ENCODE measurements at places on chromosomes 3 and 15.

GRCh38 chr3:42066516-42067181 lies 24.5 kb upstream of the TRAK1 start:
- DNase-seq: no peak

- DNase-seq: no peak
Measured at GRCh38 chr3:124837730-124838186, 49.4 kb downstream of the ITGB5 start.

GRCh38 chr3:194215392-194215791 lies 79.4 kb downstream of the HES1 start:
- DNase-seq: no peak

DNA sequence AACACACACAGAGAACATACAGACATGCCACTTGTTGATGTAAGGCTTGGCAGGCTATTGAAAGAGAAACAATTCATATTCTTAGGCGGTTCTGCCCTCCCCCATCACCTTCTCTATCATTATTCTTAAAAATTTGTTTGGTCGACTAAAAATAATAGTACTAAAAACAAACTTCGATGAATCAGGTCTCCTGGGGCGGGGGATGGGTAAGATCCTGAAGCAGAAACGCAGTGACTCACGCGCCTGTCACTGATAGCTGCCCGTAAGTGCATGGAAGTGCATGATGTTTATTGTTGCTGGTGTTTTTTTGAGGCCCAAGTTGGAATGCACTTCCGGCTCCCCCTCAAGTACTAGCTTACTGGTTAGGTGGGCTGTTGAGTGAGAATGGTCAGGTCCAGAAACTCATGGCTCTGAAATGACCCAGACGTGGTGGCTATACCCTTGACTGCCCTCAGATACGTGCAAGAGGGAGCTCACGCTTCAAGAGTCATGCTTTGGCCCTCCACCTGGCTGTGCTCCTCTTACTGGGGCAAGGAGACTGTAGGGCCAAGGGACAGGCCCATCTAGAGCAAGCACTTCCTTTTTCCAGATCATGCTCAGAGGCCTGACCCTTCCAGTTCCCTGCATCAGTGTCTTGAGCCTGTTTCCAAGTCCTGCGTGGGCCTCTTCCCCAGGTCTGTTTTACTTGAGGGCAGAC lies 10.9 kb downstream of the SMAD3 start:
- no peak for DNase-seq

DNA sequence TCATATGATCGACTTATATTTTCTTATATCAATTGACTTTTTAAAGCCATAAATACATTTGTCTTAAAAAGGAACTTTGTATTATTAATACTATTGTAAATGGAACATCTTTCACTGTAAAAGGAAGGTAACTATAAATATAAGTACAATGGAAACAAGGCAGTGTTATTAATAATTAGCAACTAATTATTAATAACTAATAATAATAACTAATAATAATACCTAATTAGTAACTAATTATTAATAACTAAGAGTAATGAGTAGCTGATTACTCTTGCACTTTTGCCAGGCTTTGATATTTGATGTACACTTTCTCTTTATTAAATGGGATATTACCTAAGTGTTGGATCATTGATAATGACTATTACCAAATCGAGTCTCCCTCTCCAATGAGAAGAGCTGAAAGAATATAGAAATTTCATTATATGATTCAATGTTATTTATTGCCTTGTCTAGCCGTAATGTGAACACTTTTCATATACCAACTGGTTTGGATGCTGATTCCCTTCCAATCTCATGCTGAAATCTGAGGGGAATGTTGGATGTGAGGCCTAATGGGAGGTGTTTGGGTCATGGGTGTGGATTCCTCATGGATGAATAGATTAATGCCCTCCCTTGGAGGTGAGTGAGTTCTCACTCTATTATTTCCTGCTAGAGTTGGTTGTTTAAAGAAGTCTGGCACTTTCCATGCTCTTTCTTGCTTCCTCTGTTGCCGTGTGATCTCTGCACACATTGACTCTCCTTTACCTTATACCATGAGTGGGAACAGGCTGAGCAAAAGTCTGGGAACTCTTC lies 202.1 kb upstream of the ZBTB20 start:
- no peak for DNase-seq

DNA sequence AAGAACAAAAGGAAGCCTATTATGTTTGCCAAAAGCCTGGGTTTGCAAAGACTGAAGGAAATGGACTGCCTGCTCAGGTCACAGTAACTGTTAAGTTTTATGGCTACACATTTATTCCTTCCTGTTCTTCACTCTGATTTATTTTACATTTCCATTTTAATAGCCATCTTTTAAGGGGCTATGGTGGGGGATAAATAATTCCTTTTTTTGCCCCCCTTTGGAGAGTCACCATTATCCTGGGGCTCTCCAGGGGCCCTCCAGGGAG lies 53.5 kb upstream of the MYZAP start:
- no peak for DNase-seq

- no peak for DNase-seq
Measured at GRCh38 chr3:85255949-85256348, 297.2 kb downstream of the CADM2 start.
